ENCODE measurements at places on chromosomes 3 and 15.

DNA sequence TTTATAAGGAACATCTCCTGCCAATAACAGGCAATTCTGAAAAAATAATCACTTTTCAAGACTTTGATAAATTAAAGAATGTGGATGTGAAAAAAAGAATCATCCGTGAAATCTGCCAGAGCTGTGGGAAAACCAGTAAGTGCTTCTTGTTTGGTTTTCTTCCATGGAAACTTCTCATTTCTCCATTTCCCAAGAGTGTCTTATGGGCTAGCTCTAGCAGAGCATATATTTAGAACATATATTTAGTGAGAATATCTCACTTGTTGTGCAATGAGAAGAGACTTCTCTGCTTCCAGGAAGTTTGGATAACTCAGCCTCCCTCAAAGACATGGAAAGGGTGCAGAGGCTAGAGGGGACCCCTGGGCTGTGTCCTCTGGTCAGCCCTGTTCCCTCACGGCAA, 49.9 kb downstream of the COL6A5 start:
- DNase-seq: no peak

DNA sequence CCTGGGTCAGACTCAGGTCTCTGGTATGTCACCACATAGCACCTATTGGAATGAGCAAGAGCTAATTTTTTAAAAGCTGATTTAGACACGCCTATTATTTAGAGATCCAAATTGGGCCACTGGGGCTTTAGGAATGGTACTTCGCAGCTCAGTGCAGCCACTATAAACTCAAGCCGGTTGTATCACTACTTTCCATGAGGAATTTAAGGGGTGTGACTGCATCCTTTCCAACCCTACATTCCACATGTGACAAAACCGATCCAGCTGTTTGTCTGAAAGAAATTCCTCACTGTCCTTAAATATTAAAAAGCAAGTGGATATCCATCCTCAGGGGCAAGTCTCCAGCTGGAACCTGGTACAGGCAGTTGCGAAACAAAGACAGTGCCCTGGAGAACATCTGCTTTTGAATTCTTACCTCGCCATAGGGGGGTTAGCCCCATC, 12.8 kb downstream of the VGLL3 start:
- no peak for DNase-seq

DNA sequence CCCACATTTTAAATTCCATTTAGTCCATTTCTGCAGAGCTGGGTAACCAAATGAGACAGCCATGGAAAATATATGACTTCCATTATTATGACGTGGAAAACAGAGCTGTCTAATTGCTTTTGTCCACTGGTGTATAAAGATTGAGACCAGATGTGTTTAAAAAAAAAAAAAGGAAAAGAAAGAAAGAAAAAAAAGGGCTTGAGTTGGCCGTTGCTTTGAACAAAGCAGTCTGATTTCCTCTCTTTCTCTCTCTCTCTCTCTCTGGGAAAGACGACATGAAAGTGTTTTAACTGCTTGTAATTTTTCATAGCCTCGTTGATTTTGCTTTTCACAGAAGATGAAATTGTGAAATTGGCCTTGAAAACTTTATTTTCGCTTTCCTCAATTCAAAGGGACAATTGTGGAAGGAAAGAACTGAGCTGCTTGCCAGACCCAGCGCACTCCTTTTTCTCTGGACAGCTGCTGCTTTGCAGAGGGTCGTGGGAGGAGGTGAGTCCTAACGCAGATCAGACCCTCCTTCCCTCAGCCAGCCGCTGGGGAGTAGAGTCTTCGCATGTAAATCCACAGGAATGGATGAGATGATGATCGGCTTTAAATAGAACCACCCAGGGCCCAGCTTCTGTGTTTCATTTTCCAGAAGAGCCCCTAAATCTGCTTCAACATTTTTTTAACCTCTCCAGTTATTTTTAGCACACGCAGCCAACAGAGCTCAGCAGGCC, 42.8 kb upstream of the UBE2E1 start:
- no peak for DNase-seq

GRCh38 chr15:65056868-65057548, 10.8 kb downstream of the RASL12 start:
- no peak for DNase-seq

DNA sequence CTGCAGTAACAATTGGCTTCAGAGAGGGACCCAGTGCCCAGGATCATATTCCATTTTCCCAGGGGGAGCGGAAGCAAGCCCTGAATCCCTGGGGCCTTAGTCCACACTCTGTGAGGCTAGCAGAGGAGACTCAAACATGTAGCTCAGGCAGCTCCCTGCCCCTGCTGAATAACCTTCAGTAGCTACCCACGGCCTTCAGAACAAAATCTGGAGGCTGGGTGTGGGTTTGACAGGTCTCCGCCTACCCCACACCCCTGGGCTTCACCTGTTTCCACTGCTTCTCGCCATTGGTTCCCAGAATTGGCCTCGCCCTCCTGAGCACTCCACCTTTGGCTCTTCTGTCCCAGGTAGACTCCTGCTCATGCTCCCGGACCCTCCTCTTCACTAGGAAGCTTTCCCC, 93.6 kb upstream of the ATP2B2 start:
- no peak for DNase-seq

GRCh38 chr15:69131362-69132220, 28.8 kb upstream of the GLCE start:
- no peak for DNase-seq

DNA sequence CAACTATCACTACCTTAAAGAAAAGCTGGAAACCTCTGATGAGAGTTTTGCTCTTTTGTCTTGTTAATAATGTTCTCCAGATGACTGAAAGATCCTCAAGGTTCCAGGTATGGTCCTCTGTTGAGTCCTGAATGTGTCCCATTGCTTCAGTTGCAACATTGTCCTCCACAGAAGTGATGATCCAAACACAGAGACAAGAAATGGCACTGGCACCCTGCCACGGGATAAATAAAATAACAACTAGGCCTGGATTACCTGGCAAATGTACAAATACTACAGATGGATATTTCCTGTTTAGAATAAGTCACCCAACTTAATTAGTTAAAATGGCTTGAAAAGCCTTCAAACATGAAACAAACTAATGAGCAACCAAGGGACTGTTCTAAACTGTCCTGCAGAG, 58.3 kb downstream of the EIF3J start:
- DNase-seq: no peak

DNA sequence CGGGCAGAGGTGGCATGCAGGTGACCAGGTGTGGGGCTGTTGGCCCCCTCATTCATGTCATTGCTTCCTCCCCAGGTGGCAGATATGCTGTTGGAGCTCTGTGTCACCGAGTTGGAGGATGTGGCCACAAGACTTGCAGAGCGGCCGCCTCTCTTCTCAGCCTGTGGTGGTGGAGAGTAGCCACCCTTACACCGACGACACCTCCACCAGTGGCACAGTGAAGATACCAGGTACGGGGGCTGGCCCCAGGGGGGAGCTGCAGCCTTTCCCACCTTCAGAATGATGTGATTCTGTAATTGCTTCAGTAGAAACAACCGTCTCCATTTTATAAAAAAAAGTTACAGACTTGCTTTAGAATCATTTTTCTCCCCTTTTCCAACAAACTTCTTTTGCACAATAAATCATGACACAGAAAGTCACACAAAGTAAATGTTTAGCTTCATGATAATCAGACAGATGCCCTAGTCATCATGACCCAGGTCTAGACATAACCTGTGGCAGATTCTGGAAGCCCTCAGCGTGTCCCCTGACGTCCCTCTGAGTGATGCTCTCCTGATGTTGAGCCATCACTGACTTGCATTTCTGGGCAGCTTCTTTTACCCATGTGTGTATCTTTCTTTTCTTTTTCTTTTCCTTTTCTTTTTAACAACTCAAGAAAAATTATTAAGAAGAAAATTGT, 76.0 kb upstream of the FAN1 start:
- no peak for DNase-seq

- no peak for DNase-seq
Measured at GRCh38 chr15:39777496-39777895, 5.1 kb downstream of the FSIP1 start.

DNA sequence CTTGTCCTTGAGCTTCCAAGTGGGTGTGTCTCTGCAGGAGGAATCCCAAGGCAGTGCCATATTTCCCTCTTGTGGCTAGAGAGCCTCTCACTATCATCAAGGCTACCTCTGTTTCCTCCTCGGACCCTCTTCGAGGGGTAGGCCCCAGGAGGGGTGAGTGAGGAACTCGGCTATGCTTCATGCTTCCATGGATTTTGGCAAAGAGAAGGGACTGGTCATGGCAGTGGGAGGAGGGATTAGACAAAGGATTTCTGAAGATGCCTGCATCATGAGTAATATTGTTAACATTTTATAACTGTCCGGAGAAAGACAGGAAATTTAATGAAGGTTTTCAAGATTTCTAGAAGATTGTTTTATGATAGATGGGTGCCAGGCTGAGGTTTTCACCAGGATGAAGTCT, 241.5 kb downstream of the CLSTN2 start:
- DNase-seq: no peak

DNA sequence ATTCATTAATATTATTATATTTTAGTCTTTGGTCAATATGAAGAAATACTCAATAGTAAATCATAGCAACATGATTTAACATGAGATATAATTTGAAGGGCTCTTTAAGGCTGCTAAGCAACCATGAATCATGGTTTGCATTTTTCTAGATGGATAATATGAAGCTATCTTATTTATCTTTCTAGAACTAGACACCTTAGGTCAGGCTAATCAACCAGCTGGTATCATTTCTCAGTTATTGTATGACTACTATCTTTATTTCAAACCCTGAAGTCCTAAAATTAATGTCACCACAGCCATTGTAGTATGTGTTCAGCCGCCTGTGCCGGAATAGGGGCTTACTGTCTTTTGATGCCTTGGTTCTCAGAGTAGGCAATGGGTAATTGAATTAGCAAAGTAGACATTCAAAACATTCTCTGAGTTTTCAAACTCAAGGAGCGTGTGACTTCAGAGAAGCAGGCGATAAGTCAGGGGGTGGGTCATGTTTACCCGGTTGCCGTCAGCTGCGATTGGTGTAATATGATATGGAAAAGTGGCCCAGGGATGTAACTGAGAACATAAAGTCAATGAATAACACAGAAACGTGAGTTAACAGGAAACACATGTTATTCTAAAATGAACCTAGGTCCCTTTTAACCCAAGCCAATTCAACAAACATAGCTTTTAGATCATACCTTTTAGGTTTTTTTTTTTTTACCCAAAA, 93.4 kb upstream of the CTDSPL start:
- no peak for DNase-seq

DNA sequence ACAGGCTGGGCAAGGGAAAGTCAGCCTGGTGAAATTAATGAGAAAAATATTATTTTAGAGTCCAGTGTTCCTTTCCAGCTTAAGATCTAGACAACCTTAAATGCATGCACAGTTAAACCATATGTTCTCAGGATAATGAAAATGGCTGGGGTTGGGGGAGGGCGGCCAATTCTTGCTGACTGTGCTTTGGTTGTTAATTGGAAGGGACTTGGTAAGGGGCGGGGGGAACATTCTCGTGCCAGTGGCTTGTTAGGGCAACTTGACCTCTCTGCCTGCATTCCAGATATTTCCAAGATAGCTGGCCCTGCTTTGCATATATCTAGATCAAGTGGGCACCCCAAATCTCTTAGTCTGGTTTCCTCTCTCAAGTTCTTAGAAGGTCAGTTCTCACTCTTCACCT, 112.5 kb downstream of the TOP2B start:
- DNase-seq: no peak

- DNase-seq: no peak
Measured at GRCh38 chr3:76402926-76403325, 617.6 kb upstream of the ZNF717 start.

DNA sequence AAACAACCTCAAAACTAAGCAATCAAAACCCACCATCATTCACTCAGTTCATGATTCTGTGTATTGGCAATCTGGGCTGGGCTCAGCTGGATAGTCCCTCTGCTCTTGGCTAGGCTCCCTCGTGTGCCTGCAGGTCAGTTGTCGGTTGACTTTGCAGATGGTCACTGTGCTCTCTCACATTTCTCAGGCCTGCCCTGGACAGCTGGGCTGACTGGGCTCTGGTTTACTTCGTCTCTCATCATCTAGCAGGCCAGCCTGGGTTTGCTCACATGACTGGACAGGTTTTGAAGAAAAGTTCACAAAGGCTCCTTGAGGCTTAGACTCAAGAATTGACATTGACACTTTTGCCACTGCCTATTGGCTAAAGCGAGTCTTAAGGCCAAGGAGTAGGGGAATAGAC, 105.0 kb upstream of the CTNNB1 start:
- DNase-seq: no peak

Data from GM12892 (cell line).